ENCODE measurements at places on chromosomes 12 and 14.

DNA sequence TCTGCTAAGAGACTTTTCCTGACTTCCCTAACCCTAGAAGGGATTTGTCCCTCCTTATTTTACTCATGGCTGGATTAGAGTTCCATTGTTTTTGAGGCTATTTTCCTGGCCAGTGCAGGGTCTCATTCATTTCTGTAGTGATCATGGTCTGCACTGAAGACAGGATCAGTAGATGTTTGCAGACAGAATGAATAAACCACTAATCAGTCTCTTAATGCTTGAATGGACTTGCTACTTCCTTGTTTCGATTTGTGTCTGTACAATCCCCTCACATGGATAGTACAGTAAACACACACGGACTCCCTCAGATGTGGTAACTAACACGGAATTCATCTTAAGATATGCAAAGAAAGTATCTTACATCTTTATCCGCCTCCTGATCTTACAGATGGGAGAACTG lies 102.6 kb upstream of the PRB2 start:
- no peak for DNase-seq

DNA sequence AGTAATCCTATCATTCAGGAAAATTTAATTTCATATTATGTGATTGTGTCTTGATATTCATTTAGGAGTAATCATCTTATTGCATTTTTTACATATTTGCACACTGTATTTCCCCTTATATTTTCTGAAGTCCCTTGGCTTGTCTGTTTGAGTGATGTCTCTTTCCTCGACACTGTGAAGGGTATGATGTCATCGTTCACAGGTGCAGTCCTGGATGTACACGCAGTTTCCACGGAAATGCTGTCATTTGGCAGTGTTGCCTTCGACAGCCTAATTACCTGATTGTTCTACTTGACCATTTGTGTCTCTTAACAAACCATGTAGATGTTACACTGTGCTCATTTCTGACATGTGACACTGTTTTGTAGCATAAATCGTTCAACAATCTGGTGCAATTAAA lies 1277.0 kb downstream of the TMEM121 start:
- DNase-seq: no peak

DNA sequence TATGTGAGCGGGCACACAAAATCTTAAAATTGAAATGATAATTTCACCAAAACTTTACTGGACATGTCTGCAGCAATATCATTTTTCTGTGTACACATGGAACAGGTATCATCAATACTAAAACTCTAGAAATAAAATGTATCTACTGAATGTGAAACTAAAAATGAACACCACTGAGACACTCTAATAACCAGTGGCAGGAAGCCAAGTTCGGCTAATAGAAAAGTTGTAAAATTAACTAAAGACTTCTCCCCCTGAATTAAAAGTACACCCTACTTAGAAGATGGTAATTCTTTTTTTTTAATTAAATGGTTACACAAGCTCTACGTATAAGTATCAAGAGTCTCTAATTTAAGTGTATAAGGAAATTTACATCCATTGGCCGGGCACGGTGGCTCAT lies 227.2 kb downstream of the MED13L start:
- no peak for DNase-seq

DNA sequence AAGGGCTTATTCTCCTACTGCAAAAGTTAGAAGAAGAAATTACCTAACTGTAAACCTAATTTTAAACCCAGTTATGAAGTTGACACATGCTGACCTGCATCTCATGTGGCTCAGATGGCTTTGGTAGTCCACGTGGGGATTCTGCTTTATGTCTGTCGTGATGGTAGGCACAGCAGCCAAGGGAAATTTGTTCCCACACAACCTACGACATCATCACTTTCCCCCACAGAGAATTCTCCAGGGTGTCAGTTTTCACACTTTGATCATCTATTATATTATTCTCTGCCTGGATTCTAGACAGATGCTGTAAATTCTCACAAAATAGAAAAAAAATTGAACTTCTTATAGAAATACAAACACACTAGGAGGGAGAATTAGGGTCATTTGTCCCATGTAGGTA lies 70.6 kb downstream of the PTHLH start:
- no peak for DNase-seq

Measured in stimulated activated CD8-positive, alpha-beta memory T cell treated with anti-CD3 and anti-CD28 coated beads, Interleukin-4, amount 100 ng/mL, for 48 hours (primary cell).